ENCODE measurements at places on chromosomes 6 and 20. TPM values are rescaled to one million over a fixed set of nuclear protein-coding genes. Genes with fewer than 3 reads are reported as not detected.

DNA sequence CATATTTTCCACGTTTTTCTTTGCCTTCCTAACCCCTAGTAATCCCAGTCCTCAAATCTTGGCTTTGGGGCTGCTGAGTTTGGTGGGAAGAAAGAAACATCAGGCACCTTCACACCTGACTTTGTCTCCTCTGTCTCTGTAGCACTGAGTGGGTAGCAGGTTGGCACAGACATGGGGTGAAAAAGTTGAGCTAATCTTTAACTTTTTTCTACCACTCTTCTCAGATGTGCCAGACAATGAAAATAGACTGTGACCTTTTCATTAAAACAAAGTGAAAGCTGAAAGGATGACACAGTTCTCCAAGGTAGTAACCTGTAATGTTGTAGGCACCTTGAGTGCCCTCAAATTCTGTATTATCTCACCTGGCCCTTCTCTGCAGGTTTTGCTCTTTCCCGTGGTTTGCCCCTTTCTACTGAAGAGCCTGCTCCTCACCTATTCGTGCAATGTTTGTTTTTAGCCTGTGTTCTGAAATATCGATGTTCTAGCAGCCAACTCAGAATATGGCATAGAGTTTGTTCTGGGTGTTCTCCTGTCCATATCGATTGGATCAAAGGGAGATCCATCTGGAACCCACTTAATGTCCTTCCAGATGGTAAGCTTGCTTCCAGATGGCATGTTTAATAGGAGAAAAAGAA is 57.8 kb upstream of the ATXN1 start:
- H3K27me3 ChIP-seq = no peaks in the 10 kb centered on the region
- no peak overlapping the region for H3K4me3 ChIP-seq
- H3K27ac ChIP-seq = no peak overlapping the region
- DNase-seq = no peak

- no peaks in the 10 kb centered on the region for H3K36me3 ChIP-seq
- peak overlapping the region; percentile 31 for H3K27ac ChIP-seq
- no peaks in the 10 kb centered on the region for H3K27me3 ChIP-seq
- DNase-seq = no peak
- H3K4me1 ChIP-seq = peaks cover 34% of the 10 kb centered on the region
- H3K4me3 ChIP-seq = no peak overlapping the region
Measured at GRCh38 chr6:109351231-109352130, 30.8 kb downstream of the CD164 start.

Gene SLC17A1
- polyA plus RNA-seq = 2.2 TPM

GRCh38 chr6:169935348-169935718 is 183.9 kb downstream of the ERMARD start:
- no peaks in the 10 kb centered on the region for H3K27me3 ChIP-seq
- H3K36me3 ChIP-seq = no peaks in the 10 kb centered on the region
- H3K27ac ChIP-seq = no peak overlapping the region
- no peak for DNase-seq
- no peaks in the 10 kb centered on the region for H3K4me1 ChIP-seq

Gene OTOR
- polyA plus RNA-seq = not detected

- H3K27ac ChIP-seq = peak overlapping the region; percentile 17
- no peaks in the 10 kb centered on the region for H3K27me3 ChIP-seq
- DNase-seq = peak; percentile 50
- H3K36me3 ChIP-seq = no peaks in the 10 kb centered on the region
Measured at GRCh38 chr6:68575765-68576439, 59.2 kb upstream of the ADGRB3 start.

DNA sequence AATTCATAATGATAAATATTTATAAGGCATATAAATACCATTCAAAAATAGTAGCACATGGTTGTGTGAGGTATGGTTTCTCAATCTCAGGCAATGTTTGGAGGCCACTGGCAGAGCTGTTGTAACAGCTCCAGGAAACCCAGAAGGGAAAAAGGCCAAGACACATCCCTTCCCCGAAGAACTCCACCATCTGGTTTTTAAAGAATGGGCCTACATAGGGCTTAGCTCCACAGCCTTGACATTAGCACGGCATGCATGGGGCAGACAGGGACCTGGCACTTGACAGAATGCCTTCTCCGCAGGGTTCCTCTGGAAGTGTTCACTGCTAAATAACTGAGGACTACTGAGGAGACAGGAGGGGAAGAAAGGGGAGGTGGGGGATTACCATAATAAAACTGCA is 16.1 kb upstream of the FOXO3 start:
- DNase-seq = no peak
- no peaks in the 10 kb centered on the region for H3K27me3 ChIP-seq
- no peaks in the 10 kb centered on the region for H3K4me1 ChIP-seq
- no peak overlapping the region for H3K4me3 ChIP-seq
- H3K36me3 ChIP-seq = no peaks in the 10 kb centered on the region

- H3K4me3 ChIP-seq = no peak overlapping the region
- no peaks in the 10 kb centered on the region for H3K27me3 ChIP-seq
Measured at GRCh38 chr6:91480402-91480801, 893.5 kb upstream of the MAP3K7 start.

DNA sequence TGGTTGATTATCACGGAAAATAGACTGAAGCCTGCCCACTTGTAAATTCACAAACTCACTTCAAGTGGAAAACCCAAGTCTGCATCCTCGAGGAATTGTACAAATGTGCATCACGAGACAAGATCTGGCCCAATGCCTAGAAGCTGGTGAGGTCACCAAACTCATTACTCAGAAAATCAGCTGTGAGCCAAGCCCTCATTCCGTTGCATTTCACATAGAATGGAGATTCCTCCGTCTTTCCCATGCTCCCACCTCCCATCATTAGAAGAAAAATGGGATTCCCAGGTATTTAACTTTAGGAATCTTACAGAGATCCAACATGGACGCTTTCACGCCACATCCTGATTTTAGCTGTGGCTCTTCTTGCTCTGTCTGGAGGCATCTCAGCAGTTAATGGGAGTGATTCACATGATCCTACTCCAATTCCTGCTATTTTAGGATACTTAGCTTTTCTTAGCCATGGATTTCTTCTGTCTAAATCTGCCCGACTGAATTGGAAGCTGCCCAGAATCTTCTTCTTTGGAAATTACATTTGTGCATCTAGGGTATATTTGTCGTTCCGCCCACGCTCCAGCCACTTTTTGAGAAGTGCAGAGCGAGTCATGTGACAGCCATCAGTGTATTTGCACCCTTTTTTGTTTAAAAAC is 68.7 kb upstream of the STMND1 start:
- H3K36me3 ChIP-seq = no peaks in the 10 kb centered on the region
- peak; percentile 82 for DNase-seq
- no peak overlapping the region for H3K4me3 ChIP-seq
- H3K4me1 ChIP-seq = peaks cover 10% of the 10 kb centered on the region

- H3K4me1 ChIP-seq = no peaks in the 10 kb centered on the region
- no peak overlapping the region for H3K27ac ChIP-seq
Measured at GRCh38 chr6:149284904-149285303, 32.6 kb upstream of the TAB2 start.

Gene PHF1
- 53.0 TPM for polyA plus RNA-seq

- H3K36me3 ChIP-seq = no peaks in the 10 kb centered on the region
- H3K4me3 ChIP-seq = no peak overlapping the region
- H3K27me3 ChIP-seq = no peaks in the 10 kb centered on the region
- peak overlapping the region; percentile 15 for H3K27ac ChIP-seq
- DNase-seq = no peak
Measured at GRCh38 chr6:137783710-137784109, 83.3 kb upstream of the TNFAIP3 start.

GRCh38 chr20:24032400-24032898 is 43.9 kb upstream of the GGTLC1 start:
- H3K4me1 ChIP-seq = no peaks in the 10 kb centered on the region
- H3K27me3 ChIP-seq = no peaks in the 10 kb centered on the region
- H3K27ac ChIP-seq = no peak overlapping the region
- no peaks in the 10 kb centered on the region for H3K36me3 ChIP-seq

DNA sequence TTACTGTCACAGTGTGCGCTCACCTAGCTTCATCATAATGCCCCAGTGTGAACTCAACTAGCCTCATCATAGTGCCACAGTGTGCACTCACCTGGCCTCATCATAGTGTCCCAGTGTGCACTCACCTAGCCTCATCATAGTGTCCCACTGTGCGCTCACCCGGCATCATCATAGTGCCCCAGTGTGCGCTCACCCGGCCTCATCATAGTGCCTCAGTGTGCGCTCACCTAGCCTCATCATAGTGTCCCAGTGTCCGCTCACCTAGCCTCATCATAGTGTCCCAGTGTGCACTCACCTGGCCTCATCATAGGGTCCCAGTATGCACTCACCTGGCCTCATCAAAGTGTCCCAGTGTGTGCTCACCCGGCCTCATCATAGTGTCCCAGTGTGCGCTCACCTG is 10.6 kb downstream of the TMEM242 start:
- no peaks in the 10 kb centered on the region for H3K36me3 ChIP-seq
- H3K4me1 ChIP-seq = no peaks in the 10 kb centered on the region
- H3K27me3 ChIP-seq = no peaks in the 10 kb centered on the region
- H3K27ac ChIP-seq = no peak overlapping the region

DNA sequence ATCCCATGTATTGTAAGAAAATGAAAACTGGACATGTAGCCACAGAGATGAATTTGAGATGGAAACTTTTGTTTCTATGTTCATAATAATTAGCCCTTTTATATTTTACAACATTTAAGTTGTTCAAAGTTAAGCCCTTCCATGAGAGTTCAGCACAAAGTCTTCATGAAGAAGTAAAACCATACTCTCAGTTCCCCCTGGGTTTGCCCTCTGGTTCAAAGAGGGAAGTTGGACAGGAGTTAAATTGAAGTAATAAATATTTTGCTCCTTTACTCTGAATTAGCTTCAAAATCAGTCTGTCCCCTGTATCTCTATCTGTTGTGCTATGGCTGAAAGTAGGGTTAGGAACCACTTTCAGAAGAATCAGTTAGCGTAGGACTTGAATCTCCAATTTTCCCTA is 31.1 kb downstream of the PHACTR2 start:
- H3K4me1 ChIP-seq = no peaks in the 10 kb centered on the region
- H3K27ac ChIP-seq = no peak overlapping the region
- no peak for DNase-seq
- no peaks in the 10 kb centered on the region for H3K27me3 ChIP-seq
- H3K4me3 ChIP-seq = no peak overlapping the region

Gene GTSF1L
- polyA plus RNA-seq = not detected

Gene BACH2
- polyA plus RNA-seq = 3.5 TPM

- peak overlapping the region; percentile 77 for H3K4me3 ChIP-seq
- peaks cover 4% of the 10 kb centered on the region for H3K27me3 ChIP-seq
- DNase-seq = peak; percentile 69
- no peaks in the 10 kb centered on the region for H3K36me3 ChIP-seq
- peak overlapping the region; percentile 93 for H3K27ac ChIP-seq
Measured at GRCh38 chr6:44263354-44264100, 1.8 kb downstream of the NFKBIE start.

DNA sequence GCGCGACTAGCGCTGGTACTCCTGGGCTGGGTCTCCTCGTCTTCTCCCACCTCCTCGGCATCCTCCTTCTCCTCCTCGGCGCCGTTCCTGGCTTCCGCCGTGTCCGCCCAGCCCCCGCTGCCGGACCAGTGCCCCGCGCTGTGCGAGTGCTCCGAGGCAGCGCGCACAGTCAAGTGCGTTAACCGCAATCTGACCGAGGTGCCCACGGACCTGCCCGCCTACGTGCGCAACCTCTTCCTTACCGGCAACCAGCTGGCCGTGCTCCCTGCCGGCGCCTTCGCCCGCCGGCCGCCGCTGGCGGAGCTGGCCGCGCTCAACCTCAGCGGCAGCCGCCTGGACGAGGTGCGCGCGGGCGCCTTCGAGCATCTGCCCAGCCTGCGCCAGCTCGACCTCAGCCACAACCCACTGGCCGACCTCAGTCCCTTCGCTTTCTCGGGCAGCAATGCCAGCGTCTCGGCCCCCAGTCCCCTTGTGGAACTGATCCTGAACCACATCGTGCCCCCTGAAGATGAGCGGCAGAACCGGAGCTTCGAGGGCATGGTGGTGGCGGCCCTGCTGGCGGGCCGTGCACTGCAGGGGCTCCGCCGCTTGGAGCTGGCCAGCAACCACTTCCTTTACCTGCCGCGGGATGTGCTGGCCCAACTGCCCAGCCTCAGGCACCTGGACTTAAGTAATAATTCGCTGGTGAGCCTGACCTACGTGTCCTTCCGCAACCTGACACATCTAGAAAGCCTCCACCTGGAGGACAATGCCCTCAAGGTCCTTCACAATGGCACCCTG is 1.6 kb downstream of the TPBG start:
- H3K36me3 ChIP-seq = no peaks in the 10 kb centered on the region
- peaks cover 27% of the 10 kb centered on the region for H3K27me3 ChIP-seq
- H3K27ac ChIP-seq = peak overlapping the region; percentile 93
- H3K4me3 ChIP-seq = peak overlapping the region; percentile 91
- H3K4me1 ChIP-seq = peaks cover 4% of the 10 kb centered on the region
- DNase-seq = peak; percentile 61

- DNase-seq = peak; percentile 82
- no peaks in the 10 kb centered on the region for H3K36me3 ChIP-seq
- H3K4me3 ChIP-seq = no peak overlapping the region
- H3K27ac ChIP-seq = no peak overlapping the region
Measured at GRCh38 chr20:33667676-33668465, 1.1 kb downstream of the ACTL10 start.

DNA sequence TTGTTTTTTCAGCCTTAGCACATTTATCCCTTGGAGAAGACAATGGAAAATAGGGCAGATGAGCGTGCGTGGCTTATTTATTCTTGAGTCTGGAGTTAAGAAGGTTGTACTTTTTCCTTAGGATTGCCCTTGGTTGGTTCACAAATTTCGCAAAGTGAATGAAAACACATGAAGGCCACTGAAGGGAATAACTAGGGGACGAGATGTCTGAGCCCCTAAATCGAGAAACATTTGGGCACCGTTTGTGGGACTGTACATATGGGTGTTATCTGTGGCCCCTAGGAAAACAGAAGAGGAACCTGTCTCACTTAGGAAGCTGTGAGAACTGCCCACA is 19.4 kb upstream of the TRIM27 start:
- H3K27me3 ChIP-seq = no peaks in the 10 kb centered on the region
- H3K4me3 ChIP-seq = no peak overlapping the region
- DNase-seq = no peak
- H3K4me1 ChIP-seq = no peaks in the 10 kb centered on the region
- H3K36me3 ChIP-seq = no peaks in the 10 kb centered on the region
- no peak overlapping the region for H3K27ac ChIP-seq

DNA sequence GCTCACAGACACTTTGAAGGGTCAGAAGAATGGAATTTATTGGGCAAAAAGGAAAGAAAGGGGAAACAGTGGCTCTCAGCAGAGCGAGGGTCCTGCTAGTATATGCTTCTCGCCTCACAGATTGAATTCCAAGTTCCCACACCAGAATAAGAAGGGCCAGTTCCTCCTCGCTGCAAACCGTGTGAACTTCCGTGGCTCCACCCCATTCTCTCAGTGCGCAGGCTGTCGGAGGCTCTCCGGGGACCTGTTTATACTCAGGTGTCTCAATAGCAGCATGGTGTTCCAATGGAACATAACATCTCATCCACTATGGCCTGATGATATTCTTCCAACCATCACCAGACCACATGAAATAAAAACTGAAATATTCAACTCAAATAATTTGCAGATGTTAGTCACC is 4.6 kb downstream of the SAMD3 start:
- no peaks in the 10 kb centered on the region for H3K4me1 ChIP-seq
- no peaks in the 10 kb centered on the region for H3K27me3 ChIP-seq
- no peaks in the 10 kb centered on the region for H3K36me3 ChIP-seq
- H3K4me3 ChIP-seq = no peak overlapping the region
- no peak overlapping the region for H3K27ac ChIP-seq

Data from hepatocyte (in vitro differentiated cells).